ENCODE measurements at places on chromosomes 1 and 21.

- DNase-seq: peak; percentile 87
These were observed 13.4 kb downstream of the EPB41 start for GRCh38 chr1:28927648-28928313.

DNA sequence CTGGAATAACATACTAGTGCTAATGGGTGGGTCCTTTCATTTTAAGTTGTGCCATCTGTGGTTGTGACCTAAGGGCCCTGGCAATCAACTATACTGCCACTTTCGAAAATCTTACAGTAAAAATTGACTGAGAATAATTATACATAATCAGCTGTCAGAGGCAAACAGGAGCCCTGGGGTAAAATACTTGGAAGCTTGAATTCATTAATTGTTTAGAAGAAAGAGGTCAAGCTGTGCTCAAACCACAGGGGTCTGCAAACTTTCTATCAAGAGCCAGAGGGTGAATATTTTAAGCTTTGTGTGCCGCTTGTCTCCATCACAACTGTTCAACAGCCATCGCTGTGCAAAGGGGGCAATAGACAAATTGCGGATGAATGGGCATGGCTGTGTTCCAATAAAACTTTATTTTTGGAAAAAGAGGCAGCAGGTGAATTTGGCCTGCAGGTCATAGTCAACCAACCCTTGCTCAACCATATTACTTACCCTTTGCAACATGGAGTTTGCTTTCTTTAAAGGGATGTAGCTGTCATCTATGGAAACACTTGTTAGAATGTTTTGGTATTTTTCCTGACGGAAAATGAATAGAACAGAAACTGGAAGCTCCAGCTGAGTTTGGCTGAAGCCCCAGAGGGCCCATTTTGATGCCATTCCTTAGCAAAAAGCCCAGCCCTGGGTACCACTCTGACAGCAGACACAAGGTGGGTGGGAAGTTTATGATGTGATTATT lies 35.7 kb upstream of the USP1 start:
- no peak for DNase-seq

GRCh38 chr1:115164940-115165705 lies 75.8 kb upstream of the TSPAN2 start:
- no peak for DNase-seq

DNA sequence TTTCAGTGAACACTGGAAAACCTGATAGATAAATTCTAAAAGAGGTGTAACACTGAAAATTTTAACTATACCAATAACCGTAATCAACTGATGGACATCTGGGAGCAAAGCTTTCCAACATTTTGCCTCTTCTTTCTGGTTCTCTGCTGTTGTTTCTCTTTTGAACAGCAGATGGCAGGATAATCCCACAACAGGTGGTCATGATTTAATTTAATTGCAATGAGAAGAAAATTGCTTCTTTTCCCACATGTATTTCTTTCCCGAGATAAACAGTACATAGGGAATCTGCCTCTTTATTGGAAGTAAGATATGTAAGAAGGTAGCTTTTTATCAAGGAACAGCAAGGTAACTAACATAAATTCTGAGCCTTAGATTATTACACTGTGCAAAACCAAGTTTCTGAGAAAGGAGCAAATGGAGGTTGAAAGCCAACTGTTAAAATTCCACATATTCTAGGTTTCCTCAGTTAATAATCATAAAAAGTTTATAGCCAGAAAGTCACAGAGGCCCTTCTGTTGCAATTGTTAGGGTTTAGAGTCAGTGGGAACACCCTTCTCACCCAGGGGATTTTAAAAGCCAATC lies 72.9 kb downstream of the RPS6KA1 start:
- DNase-seq: peak; percentile 84

GRCh38 chr1:96559181-96559580 lies 162.4 kb upstream of the PTBP2 start:
- peak; percentile 45 for DNase-seq

DNA sequence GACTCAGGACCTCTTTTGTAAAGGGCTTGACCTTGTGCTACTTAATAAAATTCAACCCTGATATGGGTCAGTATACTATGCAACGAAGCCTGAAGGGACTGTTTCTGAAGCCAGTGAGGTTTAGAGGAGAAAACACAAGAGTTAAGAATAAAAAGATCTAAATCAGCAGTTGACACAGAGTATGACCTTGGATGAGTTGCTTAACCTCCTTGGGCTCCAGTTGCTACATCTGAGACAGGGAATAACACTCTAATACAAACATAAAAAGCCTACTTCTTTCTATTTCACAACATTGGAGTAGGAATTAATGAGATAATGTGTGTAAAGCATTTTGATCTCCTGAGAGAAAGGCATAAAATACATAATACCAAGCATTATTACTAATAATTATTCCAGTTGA lies 882.4 kb upstream of the ADGRL2 start:
- no peak for DNase-seq

DNA sequence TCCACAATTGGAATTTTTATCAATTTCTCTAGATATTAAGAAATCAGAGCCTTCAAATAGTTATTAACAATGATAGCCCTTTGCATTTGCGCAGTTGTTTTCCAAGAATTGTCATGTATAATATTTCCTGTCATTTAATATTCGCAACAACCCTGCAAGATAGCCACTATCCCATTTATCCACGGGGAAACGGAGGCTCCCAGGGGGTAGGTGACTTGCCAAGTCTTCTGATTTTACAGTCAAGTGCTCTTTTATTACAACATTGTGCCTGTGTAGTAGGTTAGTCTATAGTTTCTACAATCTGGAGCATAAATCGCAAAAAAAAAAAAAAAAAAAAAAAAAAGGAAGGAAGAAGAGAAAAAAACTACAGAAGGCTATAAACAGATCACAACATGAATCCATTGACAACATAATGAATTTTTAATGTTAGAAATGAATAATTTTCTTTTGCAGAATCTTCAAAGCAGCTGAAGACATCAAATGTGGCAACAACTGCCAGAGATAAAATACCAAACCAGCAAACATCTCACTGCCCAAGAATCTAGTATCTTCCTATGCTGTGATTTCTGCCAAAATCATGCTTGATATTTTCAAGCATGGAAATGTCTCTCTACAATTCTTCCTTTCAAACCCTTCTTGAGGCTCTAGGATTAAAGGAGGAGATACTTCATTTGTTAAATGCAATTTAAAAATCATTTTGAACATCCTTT lies 125.5 kb downstream of the PTPN14 start:
- peak; percentile 32 for DNase-seq

Measured in fibroblast of the aortic adventitia (primary cell).